ENCODE measurements at places on chromosomes 6 and 20.

GRCh38 chr6:137231895-137232294 lies 12.7 kb upstream of the IFNGR1 start:
- no peak for DNase-seq

- no peak for DNase-seq
Measured at GRCh38 chr20:62357187-62357667, 9.9 kb downstream of the LAMA5 start.

GRCh38 chr20:32125506-32125905 lies 16.0 kb downstream of the TM9SF4 start:
- no peak for DNase-seq

GRCh38 chr6:119277052-119277451 lies 72.5 kb downstream of the MAN1A1 start:
- DNase-seq: no peak

DNA sequence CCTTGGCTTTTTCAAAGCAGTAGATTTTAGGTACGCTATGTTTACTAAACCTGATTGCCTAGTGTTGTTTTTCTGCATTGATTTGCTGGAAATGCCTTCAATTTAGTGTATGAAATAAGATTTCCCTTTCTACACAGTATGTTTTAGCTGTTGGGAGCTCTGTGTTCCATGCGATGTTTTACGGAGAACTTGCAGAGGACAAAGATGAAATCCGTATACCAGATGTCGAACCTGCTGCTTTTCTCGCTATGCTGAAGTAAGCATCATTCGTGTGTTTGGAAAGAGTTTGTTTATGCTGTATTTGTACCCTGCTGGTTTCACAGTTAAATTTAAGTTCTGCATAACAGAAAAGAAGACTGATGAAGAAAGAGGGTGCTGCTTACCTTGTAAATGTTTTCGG lies 1.9 kb downstream of the BTBD3 start:
- DNase-seq: no peak

DNA sequence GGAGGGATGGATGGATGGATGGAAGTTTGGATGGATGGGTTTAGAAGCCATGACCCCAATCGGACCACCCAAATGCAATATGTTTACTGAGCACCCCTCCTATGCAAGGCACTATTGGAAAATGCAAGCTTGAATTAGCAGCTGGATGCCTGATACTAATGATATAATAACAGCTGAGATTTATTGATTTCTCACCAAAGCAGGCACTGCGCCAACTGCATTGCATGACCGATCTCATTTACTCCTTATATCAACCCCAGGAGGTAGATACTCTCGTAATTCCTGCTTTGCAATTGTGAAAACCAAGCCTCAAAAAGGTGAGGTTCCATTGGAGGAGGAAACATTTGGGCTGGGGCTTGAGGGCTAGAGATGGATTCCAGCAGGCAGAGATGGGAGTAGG lies 89.7 kb downstream of the KCNB1 start:
- DNase-seq: no peak

GRCh38 chr20:445514-446336 lies 16.6 kb downstream of the TBC1D20 start:
- DNase-seq: no peak

DNA sequence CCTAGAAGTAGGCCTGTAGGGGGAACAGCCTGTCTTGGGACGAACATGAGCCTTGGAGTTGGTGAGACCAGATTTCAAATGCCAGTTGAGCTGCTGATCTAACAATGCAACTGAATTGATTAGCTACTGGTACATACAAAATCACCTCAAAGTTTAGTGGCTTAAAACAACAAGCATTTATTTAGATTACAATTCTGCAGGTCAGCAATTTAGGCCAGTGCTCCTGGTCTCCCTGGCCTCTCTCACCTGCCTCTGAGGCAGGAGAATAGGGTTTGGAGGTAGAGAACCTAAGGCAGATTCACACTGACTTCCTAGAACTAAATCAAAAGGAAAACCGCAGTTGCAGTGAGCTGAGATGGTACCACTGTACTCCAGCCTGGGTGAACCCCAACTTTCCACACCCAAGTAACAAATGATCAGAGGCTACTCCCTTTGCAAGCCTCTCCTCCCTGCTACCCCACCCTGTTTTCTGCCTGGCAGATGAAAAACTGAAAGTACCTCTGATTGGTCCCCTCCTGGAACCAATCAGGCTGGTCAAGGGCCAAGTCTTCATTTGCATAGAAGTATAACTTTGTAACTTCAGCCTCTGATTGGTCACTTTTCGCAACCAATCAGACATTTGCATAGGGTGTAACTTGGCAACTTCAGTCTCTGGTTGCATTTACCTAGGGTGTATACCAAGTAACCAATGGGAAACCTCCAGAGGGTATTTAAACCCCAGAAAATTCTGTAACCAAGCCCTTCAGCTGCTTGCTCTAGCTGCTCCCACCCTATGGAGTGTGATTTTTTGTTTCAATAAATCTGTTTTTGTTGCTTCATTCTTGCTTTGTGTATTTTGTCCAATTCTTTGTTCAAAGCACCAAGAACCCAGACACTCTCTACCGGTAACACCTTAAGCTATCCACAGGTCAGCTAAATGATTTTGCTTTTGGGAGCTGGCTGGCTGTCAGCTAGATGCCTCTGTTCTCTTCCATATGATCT lies 8.1 kb upstream of the UBR2 start:
- DNase-seq: peak; percentile 29

GRCh38 chr6:41471064-41471895 lies 74.9 kb upstream of the FOXP4 start:
- no peak for DNase-seq

- no peak for DNase-seq
Measured at GRCh38 chr6:108658174-108658573, 97.5 kb downstream of the FOXO3 start.

Data from fibroblast of skin of left quadriceps (primary cell).